ENCODE measurements at places on chromosomes 11 and 22.

GRCh38 chr11:77589181-77589520 is 602 bp upstream of the AQP11 start:
- DNase-seq: no peak

GRCh38 chr11:115606498-115607220 is 102.4 kb upstream of the CADM1 start:
- no peak for DNase-seq

DNA sequence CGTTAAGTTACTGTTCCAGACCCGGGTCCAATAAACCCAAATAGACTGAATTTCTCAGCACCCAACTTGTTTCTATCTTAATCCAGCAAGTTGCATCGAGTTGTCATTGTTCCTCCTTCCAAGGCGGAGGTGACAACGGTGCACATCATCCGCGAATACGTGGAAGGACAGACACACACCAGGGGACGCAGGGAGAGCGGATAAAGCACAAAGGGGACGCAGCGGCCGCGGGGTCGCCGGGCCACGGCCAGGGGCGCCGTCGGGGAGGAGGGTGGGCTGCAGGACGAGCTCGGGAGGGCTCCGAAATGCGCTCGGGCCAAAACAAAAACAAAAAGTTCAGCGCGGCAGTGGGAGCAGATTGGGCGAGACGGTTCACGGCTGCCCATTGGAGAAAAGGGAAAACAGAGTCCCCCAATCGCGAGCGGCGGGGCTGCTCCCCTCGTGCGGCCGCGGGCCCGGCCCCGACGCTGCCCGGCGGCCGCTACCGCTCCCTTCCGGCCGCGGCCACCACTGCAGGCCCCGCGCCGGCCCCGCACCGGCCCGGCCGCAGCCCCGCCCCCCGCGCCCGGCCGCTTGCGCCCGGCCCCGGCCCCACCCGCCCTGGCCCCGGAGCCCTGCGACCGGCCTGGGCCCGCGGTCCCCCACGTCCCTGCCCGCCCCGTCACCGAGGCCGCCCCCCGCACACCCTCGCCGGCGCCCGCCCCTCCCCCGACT is 518 bp downstream of the KMT5B start:
- DNase-seq: peak; percentile 22

DNA sequence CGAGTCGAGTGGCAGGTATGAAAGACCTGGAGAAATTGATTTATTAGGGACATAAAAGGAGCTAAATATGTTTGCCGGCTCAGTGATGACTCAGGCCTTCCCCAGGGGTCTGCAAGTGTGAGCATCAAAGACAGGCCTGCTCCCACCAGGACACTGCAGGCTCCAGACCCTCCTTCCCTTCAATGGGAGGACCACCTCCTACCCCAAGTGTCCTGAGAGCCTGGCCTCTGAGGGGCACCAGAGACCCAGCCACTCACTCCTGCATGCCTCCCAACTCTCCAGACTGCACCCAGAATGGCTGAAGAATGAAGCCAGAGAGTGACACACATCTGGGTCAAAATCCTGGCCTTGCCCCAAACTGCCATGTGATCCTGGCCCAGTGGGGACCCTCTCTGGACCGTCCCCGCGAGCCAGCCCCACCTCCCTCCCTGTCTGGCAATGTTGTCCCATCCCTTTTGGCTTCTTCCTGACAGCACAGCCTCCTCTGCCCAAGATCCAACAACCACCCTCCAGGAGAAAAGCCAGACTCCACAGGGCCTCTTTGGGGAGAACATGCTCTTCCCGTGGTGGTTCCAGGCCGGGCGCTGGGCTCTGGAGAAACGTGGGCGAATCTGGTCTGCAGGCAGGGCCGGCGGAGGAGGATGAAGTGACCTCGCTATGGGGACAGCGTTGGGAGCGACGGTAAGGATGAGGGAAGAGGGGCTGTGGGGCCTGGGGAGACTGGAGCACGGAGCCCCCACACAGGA is 36.2 kb downstream of the CYTH4 start:
- DNase-seq: no peak

DNA sequence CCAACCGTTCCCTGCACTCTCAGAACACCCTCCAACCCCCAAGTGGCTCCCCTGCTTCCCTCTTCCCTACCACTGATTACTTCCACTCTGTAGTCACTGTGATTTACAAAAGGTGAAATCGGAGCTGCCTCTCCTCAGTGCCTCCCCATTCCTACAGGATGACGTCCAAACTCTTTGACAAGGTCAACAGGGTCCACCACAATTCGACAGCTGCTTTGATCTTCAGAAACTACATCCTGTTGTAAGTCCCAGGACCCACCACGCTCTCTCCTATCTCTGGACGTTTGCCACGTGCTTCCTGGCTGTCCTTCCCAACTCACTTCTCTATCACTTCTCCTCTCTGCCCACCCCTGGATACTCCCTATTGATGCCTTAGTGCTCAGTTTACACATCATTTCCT is 85.0 kb upstream of the EIF3D start:
- no peak for DNase-seq

DNA sequence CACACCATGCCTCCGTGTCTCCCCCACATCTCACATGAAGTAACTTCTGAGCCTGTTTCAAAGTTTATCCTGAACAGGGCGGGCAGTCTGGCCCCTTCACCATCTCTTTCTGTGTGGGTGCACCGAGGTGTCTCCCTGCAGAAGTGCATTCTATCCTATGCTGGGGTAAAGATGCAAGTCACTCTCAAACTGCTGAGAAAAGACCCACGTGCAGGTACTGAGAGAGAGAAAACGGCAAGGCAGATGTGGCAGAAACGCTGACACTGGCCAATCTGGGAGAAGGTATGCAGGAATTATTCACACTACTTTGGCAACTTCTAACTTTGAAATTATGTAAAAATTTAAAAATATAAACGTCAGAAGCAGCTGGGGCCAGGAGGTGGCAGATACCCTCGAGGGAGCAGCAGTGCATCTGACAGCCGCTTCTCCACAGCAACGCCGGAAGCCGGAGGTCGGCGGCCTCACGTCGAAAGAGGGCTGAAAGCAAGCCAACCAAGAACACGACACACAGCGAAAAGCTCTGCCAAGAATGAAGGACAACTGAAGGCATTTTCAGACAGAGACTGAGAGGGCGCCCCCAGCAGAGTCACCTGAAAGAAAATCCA is 34.2 kb upstream of the MOB2 start:
- DNase-seq: no peak

GRCh38 chr22:30398685-30399680 is 2.2 kb downstream of the SEC14L2 start:
- no peak for DNase-seq

DNA sequence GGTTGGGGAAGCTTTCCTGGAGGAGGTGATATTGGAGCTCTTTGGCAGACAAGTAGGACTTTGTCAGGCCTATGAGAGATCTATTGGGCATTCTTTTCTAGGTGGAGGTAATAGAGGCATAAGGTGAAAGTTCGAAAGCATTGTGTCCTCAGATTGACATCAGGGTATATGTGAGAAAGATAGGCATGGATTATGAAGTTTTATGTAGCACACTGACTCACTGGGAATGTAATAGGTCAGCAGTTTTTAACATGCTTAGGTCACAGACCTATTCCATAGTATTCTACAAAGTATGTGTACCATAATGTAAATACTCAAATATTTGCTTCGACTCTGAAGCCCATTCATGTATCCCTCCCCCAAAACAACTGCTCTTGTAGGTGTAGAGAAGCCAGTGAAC is 11.8 kb downstream of the HIKESHI start:
- DNase-seq: no peak

GRCh38 chr11:33716243-33716642 is 15.6 kb upstream of the C11orf91 start:
- DNase-seq: no peak

DNA sequence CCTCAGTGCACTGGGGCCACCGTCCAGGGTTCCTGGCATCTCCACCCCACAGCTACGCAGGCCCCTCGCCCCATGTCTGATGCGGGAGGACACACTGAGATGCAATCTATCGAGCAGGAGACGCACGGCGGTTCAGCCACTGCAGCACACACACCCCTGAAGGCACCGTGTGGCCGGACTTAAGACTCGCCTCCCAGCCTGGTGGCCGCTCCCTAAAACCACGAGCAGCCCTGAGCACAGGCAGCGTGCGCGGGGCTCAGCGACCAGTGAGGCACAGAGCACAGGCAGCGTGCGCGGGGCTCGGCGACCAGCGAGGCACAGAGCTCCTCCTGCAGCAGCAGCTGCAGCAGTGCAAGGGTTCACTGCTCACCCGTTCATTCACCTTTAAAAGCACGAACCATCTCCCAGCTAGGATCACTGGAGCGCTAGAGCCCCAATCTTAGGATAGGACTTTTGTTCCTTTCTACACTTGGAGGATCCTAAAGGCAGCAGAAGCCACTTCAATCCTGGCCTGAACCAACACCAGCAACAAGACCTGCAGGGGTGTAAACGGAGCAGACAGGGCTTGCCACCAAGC is 31.4 kb downstream of the TOLLIP start:
- DNase-seq: no peak

GRCh38 chr11:89381094-89381493 is 110.1 kb downstream of the NOX4 start:
- no peak for DNase-seq

DNA sequence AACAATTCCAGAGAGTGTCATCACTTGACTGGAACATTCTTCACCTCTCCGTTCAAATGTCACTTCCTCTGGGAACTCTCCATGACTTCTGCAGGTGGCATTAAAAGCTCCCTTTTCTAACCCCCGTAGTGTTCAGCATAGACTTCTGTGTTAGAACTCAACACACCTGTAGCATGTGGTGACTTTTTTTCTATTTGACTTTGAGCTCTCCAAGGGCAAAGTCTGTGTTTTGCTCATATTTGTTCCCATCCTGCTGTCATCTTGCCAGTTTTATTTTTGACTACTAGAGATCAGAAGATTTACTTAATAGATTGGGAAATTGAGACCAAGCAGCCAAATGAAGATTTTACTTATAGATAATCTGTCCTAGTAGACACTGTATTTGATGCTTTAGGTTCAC is 367.1 kb downstream of the INSC start:
- DNase-seq: no peak

DNA sequence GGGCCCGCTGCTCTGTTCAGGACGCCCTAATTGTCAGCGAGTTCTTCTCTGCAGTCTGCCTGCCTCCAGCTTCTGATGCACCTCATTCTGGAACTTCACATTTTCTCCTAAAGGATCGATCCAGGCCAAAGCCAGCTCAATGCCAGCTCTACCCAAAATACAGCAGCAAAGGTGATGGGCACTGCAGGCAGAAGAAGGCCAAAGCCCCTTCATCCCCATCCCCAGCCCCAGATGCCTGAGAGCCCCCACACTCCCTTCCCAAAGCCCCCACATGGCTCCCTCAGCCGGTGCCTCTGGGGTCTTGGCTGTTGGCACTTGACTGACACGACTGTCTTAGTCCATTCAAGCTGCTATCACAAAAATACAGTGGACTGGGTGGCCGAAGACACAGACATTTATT is 410.3 kb downstream of the BRD1 start:
- DNase-seq: no peak

- no peak for DNase-seq
These were observed 1477.8 kb downstream of the FAM181B start for GRCh38 chr11:81255895-81256294.

- no peak for DNase-seq
These were observed 6.5 kb downstream of the FCHSD2 start for GRCh38 chr11:73135346-73136284.

DNA sequence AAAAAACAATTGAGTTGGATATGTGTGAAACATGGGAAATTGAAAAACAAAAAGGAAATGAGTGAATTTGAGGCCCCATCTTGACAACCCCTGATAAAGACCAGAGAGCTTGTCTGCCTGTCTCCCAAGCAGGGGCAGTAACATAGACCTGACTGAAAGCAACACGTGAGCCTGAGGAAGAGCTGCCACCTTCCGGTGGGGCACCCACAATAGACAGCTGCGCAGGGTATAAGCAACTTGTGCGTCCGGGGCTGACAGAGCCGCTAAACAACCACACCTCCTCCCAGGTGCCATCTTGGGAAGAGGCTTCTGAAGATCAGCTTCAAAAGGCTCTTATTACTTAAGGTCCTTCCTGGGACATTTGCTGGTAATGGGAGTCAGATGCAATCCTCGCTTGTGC is 166.8 kb downstream of the NTM start:
- no peak for DNase-seq

GRCh38 chr11:56846631-56847576 is 98.4 kb upstream of the OR9G4 start:
- no peak for DNase-seq

DNA sequence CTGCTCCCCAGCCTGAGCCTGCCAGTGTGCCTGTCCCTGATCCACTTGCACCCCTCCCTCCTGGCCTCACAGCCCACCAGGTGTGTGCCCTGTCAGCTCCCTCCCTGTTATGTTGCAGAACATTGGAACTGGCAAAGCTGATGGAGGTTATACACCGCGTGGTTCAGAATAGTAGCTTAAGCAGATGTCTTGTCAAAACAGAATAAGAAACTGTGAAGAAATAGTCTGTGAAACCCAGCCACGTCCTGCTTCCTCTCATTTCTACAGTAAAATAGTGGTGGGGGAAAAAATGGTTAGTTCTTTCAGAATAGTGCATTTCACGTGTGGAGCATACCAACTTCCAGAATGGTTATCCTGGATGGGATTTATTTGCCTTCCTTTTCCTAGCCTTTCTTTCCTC is 161.2 kb upstream of the NAV2 start:
- no peak for DNase-seq

DNA sequence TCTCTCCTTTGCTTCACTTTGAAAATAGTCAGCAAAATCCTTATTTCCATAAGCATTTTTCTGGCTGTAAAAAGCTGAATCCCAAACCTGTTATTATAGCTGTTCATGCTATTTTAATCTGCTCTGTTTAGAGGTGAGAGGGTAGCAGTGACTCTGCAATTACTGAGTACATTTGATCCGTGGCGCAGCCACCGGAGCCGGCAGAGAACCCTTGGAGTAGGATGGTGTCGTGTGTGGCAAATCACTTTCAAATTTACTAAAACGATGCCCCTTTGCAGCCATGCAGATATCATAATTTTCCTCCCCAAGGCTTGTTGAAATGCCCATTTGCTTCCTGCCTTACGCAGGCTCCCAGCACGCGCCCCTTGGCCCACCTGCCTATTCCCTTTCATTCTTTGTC is 69.6 kb downstream of the ZBTB16 start:
- no peak for DNase-seq

GRCh38 chr11:118608360-118609227 is 1.2 kb downstream of the PHLDB1 start:
- no peak for DNase-seq

- DNase-seq: no peak
These were observed 763 bp upstream of the MS4A7 start for GRCh38 chr11:60377401-60378136.

DNA sequence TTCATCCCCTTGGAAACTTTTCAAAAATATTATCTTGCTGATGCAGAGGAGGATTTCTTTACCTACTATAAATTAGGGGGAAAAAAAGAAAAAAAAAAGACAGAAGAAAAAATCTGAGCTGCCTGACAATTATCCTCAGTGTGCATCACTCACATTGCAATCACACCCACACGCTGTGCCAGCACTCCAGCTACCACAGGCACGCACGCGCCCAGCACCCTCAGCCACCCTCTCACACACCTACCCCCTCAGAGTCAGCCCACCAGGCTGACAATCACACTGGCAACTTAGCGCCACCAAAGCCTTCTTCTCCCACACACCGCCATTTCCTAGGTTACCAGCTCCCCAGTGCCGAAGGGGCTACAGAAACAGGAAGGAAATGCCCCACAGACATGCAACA is 236.1 kb downstream of the KCNA4 start:
- DNase-seq: no peak

GRCh38 chr11:4181782-4182721 is 87.5 kb downstream of the RRM1 start:
- DNase-seq: no peak

- no peak for DNase-seq
These were observed 951 bp upstream of the EHD1 start for GRCh38 chr11:64879244-64879900.

All from DMS 273 treated with DMSO at 0.1 percent for 48 hours (cell line).